ENCODE measurements at places on chromosomes 1 and 21.

DNA sequence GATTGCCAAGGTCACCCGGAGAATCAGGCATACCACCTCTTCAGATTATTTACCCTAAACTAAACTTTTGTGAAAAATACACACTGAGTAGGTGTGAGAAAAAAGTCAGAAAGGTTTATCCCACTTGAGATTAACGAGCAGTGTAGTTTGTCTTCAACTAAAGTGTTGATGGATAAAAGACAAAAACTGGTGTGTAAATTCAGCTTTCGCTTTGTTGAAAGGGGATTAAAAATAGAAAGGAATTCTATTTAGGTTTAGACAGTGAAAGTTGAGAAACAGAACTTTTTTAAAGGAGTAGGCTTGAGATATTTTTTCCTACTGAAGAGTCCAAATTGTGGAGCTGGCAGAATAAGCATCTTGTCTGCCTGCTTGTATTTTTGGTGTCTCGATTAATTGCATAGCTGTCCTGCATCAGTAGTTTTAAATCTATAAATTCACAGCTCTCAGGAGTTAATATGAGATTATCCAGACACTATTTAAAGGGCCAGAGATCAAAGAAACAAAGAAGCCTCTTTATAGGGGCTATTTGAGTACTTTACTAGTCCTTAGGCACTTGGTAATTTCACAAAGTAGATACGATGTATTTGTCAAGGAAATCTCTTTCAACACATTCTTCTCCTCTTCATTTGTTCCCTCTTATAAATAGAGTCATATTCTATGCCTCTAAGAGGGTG, 46.7 kb upstream of the RABGAP1L start:
- no peak for DNase-seq

DNA sequence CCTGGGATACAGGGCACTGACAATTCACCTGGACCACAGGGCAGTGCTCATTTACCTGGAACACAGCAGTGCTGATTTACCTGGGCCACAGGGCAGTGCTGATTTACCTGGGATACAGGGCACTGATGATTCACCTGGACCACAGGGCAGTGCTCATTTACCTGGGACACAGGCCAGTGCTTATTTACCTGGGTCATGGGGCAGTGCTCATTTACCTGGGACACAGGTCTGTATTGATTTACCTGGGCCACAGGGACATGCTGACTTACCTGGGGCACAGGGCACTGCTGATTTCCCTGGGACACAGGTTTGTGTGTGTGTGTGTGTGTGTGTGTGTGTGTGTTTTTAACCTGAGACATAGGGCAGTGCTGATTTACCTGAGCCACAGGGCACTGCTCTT, 261.7 kb downstream of the MATN1 start:
- no peak for DNase-seq

GRCh38 chr1:30677471-30677870, 45.9 kb downstream of the MATN1 start:
- DNase-seq = no peak

GRCh38 chr1:204842369-204842768, 28.3 kb upstream of the NFASC start:
- DNase-seq = no peak

DNA sequence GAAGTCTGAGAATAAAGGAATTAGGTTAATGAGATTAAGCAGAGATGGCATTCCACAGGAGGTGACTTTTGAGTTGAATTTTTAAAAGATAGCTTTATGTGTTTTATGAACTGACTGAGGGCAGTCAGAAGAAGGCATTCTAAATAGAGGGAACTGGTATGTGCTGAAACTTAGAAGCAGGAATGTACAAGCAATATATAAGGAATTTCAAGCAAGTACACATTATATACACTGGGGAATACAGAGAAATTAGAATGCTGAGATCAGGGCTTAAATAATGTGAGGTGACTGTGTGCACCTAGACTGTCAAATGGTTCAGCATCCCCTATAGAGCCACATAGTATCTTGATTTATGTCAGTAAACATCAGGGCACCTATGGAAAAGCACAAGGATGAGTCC, 19.3 kb downstream of the WNT2B start:
- no peak for DNase-seq

DNA sequence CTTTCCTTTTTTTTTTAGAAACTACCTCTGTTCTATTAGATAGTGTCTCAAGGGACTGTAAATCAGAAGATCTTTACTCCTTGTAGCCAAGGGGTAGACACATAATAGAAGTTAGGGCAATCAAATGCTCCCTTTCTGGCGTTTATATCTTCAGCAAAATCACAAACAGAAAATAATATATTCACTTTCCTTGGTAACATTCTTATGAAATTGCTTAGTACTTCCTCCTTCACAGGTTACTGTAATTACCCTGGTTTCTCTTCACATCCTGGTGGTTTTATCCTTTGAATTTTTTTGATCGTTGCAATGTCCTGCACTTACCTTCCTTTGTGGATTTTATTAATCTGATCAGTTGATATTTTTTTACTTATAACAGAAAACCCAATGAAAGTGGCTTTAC, 1064.9 kb downstream of the NCAM2 start:
- no peak for DNase-seq

DNA sequence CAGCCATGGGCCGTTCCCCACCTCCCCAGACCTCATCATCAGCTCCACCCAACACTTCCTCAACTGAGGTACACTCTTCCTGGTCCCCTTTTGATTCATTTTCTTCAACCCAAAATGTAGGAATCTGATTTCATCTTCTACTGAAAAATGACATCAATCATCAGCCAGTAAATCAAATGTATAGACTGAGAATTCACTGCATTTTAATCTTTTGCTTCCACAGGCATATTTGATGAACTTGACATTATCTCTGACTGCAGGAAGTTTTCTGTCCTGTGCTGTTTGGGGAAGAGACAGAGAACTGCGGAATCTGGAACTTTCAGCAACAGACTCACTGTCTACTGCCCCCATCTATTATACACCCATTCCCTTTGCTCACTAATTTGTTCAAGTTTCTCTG, 7.8 kb downstream of the PYHIN1 start:
- DNase-seq = no peak

DNA sequence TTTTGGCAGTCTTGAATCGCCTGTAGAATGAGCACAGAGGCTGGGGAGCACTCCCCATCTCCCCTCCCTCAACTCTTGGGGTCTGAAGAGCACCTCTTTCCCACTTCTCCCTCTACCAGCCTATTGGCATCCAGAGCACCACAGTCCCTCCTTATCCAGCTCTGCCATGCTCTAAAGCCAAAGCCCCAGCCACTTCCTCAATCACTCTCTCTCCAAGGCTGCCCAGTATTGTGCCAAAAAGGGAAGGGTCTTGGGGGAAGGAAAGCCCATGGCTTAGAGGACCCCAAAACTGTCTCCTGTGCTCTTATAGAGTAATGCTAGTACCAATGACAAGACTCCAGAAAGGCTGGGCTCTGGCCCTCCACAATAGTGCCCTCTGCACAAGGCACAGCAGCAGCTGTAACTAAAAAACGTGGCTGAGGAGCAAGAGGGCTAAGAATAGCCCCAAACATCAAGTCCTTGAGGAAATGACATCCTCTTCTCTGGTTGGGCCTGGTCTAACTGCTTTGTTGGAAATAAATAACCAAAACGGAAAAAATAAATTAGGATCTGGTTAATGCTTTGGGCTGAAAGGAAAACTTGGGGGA, 28.4 kb downstream of the SLC27A3 start:
- DNase-seq = no peak

DNA sequence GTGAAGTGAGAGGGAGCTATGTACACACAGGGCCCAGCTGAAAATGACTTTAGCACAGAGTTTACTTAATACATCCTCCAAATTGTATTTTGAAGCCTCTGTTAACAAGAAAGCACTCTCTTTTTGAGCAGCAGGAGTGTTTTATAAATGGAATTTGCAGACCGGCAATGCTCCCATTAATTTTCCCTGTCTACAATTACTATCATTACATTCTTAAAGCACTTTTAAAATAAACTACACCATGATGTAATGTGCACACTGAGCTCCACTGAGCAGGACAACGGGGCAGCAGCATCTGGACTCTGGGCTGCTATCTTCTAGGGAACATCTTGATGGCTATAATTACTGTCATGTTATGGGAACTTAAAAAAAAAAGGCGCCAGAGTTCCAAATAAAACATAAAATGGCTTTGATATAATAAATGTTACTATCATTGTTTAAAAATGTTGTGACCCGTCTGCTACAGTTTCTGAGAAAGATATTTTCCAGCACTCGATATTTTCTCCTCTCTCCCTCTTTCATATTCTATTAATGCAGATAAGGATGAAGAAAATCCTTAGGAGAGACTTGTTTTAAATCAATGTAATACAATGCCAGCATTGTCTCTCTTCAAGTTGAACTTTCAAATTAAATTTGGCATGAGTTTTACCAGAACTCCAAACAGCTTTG, 150.9 kb downstream of the HLX start:
- DNase-seq = no peak

DNA sequence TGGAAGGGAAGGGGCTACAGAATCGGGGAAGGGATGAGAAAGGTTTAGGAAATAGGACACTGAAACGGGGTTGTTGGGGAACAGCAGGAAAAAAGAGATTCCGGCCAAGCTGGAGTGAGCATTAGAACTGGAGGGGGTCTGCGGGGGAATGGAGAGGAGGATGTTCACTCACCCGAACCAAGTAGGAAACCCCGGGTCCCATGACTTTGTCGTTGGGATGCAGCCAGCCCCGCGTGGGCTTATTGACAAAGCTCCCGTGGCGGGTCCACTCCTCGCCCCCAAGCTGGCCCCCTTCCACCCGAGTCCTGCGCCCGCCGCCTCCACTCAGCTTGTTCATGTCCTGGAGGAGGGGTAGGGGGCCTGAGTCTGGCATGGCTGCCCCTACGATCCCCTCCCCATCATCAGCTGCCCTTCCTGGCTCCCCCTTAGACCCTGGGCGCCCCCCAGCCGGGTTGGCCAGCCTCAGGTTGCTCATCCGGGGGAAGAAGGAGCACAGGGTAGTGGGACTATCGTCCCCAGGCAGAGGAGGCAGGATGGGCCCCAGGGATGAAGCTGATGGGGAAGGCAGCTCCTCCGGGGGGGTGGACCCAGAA, 591 bp downstream of the SHC1 start:
- no peak for DNase-seq

- no peak for DNase-seq
Observed at GRCh38 chr1:47866601-47867437, 130.4 kb downstream of the TRABD2B start.

- DNase-seq = peak; percentile 41
Observed at GRCh38 chr1:182392050-182393028, 749 bp upstream of the GLUL start.

- no peak for DNase-seq
Observed at GRCh38 chr1:101683136-101683535, 313.6 kb downstream of the OLFM3 start.

- peak; percentile 5 for DNase-seq
Observed at GRCh38 chr1:80918380-80918779, 882.4 kb upstream of the ADGRL2 start.

GRCh38 chr1:162639718-162640117, 7.5 kb downstream of the DDR2 start:
- no peak for DNase-seq

GRCh38 chr1:153507926-153508583, 27.7 kb downstream of the S100A6 start:
- DNase-seq = no peak

DNA sequence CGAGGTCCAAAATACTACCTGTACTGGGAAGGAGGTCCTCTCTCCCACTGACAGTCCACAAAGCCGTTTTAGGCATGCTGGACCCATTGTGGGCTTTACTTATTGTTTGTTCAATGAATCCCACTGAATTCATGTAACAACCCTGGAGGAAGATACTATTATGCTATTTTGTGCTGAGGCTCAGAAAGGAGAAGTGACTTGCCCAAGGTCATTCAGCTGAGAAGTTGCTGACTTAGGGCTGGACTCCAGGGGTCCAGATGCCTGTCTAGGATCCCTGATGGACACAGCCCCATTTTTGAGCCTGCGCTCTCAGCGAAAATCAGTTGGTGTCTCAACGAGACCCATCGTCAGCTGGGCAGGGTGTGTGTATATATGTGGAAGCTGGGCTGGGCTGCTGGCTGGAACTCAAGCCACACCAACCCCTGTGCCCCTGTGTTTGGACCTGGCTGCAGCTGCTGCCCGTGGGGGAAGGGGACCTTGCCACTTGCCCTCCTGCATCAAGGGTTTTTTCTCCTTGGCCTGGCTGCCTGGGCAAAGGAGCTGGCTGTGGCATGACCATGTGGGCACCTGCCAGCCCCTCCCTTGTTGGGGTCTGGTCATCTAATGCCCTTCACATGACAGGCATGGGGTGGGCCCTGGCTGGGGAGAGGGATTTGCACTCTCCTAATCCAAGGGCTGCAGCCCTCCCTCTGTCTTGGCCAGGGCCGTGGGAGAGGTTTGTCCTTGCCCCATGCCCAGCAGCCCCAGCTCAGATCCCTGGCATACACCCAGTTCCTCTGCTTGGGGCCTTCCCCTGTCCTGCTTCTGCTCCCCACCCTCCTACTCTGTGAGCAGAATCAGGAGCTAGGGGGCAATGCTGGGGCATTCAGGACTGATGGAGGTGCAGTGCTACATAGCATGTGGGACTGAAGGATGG, 15.0 kb downstream of the KCNQ4 start:
- DNase-seq = no peak

- DNase-seq = no peak
Observed at GRCh38 chr1:217063172-217063908, 340.1 kb upstream of the ESRRG start.

DNA sequence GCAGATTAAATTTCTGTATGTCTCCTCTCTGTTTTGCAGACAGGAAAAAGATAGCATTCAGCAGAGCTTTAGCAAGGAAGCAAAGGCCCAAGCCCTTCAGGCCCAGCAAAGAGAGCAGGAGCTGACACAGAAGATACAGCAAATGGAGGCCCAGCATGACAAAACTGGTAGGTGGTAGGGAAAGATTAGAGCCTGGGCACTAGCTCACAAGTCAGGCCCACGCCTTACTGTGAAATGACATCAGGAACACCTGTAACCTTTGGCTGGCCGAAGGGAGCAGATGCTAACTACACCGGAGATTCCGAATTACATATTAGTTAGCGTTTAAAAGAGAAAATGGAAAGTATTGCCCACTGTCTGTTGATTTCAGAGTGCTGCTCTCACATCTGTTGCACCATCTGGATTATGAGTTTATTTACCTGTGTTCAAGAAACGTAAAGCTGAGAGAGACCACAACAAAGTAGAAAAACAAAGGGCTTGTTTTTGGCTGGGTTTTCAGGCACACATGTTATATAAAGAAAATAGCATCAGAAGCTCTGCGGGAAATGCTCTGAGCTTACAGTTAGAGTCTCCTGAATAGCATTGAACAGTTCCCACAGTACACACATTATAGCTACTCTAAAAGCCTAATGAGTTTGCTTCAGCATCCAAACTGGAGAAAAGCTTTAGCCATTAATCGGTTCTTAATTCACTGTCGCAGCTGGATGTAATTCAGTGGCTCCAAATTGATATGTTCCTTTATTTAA, 160.0 kb downstream of the SDCCAG8 start:
- DNase-seq = no peak

DNA sequence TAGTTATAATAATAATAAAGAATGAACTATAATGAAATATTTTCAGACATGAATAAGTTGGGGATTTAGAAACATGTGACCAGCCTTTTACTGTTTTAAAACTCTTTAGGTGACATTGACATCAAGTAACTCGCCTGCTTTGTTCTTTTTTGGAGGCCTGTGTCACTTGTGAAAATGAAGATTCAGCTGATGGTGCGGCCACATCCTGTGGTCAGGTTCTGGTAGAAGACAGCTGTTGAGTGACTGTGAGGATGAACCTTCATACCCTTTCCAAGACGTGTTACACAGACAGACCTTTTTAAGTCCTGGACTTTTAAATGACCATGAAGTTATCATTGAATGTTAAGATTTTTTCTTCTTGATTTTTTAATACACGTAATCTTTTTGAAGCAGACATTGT, 10.3 kb downstream of the UTS2 start:
- DNase-seq = no peak
